ENCODE measurements at places on chromosomes 6 and 20. TPM values are rescaled to one million over a fixed set of nuclear protein-coding genes. Genes with fewer than 3 reads are reported as not detected.

- peak; percentile 64 for DNase-seq
Observed at GRCh38 chr20:25058051-25058846, at the start of gene ACSS1. Gene ACSS1, minus strand, starts transcription at chr20:25058139. Its CDS starts 37 bp downstream, at chr20:25058102.

DNA sequence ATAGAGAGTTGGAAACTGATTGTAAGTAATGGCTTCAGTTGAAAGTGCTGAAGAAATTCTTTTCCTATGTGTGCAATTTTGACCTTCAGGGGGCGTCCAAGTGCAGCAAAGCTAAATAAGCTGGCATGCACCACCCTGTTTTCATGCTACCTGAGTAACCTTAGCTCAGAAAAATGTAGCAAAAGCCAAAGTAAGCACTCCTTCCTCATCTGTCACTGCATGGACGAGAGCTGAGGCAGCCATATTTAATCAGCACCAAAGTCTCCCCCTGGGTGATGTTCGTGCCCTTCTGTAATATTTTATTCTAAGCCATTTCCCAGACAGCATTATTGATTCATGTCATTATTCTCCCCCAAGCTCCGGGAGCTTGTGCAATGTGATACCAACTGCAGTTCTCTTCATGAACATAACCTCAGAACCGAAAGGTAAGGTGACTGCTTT, 123.1 kb downstream of the RPS12 start:
- DNase-seq = no peak

DNA sequence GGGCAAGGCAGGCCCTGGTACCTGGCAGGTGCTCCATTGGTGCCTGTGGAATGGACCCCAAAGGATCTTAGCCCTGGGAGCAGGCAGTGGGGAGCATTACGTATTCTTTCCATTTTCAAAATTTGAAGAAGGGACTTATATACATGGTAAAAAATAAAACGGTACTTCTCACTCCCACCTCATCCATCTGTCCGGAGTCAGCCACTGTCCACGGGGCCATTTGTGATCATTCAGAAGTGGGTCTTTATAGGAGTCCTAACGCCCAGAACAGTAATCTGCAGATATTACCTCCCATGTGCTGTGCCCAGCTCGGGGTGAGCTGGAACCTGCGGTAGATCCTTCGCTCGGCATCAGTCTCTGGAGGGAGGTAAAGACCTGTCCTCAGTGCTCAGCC, 110.4 kb downstream of the SYCP2 start:
- no peak for DNase-seq

- no peak for DNase-seq
Observed at GRCh38 chr6:47473791-47474346, 3.7 kb upstream of the CD2AP start.

Gene CCN5
- not detected for total RNA-seq

GRCh38 chr6:119280668-119281067, 68.9 kb downstream of the MAN1A1 start:
- no peak for DNase-seq

Gene PDE7B
- not detected for total RNA-seq

DNA sequence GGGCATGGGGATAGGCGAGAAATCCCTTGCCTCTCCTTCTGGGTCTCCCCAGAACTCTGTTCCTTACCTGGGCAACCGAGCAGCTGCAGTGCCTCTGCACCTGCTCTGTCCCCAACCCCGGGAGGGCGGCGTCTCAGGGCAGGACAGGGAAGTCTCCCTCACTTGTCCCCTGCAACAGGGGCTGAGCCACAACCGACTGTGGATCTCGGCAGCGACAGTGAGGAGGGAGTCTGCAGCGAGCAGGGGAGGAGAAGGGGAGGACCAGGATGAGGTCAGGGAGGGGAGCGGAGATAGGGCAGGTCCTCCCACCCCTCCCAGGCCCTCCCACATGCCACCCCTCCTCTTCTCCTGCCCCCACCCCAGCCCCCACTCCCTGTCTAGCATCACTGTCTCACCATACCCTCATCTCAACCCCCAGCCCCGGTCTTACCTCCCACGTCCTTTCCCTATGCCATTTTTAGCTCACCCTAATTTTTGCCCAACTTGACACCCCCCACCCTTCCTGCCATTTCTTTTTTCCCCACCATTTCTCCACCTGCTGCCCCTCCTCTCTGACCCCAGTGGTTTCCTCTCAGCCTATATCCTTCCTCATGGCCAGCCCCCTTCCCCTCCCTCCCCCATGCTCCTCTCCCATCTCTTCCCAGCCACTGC, at the start of gene TNXB:
Gene TNXB, minus strand, starts transcription at position 225 of the 651 bp plus-strand sequence. CDS start 11,140 bp downstream, outside the sequence.
- no peak for DNase-seq

Gene DSP
- total RNA-seq = 50.5 TPM

Gene CPNE5
- 0.88 TPM for total RNA-seq

GRCh38 chr6:147709396-147710272, 201.1 kb downstream of the SAMD5 start:
- no peak for DNase-seq
